GDM1 (cell line): ENCODE measurements at places on chromosomes 16 and 17.

DNA sequence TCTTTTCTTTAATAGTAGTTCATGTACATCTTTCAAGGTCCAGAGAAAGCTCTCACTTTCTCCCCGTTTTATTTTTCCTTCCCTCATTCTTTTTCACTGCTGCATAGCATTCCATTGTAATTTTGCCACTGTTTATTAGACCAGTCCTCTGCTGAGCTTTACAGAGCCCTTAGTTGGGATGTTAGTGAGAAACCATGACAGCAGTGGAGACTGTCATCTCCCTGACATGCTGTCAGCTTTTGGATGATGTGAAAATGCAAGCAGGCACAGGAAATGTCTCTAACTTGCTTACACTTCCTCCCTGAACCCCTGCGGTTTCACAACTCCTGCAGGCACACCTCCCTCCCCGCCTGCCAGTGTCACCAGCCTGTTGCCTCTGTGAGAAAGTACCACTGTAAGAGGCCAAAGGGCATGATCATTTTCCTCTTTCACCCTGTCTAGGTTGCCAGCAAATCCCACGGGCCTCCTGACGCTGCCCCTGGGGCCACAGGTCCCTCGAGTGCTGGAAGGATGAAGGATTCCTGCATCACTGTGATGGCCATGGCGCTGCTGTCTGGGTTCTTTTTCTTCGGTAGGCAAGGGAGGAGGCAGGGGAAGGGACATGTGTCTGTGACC, at the start of gene ITGAL:
Gene ITGAL (plus strand): TSS at position 415 of the 615 bp plus-strand sequence. CDS start 96 bp downstream, at position 511.
- DNase-seq, result peak; percentile 80

GRCh38 chr16:69830534-69831211, 68.5 kb downstream of the WWP2 start:
- no peak for DNase-seq

DNA sequence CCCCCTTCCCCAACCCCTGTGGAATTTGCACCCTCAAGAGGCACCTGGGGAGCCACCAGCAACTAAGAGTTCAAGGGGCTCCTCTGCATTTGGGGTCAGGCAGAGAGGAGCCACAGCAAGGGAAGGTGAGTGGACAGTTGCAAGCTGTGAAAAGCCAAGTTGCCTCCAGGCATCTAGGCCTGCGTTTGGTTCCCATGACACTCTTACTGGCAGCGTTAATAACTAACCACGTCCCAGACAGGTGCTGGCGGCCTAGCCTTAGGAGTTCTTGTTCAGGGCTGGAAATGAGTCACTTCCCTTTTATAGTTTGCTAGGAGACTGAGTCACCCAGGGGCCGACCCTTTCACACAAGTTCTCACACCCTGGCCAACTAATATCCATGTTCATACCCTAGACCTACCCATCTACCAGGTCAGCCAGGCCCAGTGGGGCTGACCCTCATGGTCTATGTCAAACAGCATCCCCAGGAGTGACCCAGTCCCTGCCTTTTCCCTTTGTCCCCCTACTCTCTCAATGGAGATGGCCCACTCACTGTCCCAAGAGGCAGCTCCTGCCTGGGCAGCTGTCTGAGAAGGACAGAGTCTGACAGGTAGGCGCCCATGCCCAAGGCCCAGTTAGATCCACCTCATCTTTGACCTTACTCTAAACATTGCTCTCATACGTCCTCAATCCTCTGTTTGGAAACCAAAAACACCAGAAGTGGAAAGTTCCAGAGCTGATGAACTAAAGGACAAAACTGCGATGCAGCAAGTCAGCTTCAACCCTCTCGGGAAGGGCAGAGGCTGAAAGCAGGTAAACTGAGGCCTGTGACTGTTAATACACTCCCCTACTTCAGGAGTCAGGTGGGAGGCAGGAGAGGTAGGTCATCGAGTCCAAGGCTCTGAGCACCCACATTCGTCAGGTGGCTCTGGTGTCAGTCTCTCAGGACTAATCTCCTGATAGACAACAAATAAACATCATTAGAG, 300.6 kb downstream of the SOX9 start:
- DNase-seq, result peak; percentile 41

GRCh38 chr17:65190467-65191097, 53.4 kb downstream of the RGS9 start:
- DNase-seq, result no peak

GRCh38 chr16:58960484-58960883, 226.4 kb upstream of the GOT2 start:
- no peak for DNase-seq

GRCh38 chr16:84692451-84693214, 7.2 kb upstream of the USP10 start:
- DNase-seq, result no peak

DNA sequence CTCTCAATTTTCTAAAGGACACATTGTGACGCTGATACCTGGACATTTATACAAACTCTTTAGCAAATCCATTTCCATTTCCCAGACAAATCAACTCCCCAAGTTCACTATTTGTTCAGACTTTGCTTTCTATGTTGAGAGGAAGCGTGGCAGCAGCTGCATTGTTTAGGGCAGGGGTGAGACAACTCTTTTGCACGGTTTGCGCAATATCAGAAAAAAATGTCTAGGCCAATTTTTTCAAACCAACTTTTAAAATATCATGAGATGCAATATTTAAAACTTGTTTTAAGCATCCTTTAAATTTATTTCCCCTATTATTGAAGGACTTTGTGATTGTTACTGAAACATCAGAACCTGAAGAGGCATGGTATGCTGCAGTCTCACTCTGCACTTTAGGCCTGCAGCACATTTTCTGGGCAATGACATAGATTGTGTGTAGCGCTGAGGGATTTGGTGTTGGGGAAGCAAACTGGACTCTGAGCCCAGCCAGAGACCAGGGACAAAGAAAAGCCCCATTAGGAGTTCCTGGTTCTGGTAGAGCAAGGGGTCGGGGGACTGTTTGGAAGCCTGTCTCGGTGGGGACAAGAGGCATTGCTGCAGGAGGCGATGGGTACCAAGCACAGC, 6.4 kb upstream of the CCDC182 start:
- no peak for DNase-seq

DNA sequence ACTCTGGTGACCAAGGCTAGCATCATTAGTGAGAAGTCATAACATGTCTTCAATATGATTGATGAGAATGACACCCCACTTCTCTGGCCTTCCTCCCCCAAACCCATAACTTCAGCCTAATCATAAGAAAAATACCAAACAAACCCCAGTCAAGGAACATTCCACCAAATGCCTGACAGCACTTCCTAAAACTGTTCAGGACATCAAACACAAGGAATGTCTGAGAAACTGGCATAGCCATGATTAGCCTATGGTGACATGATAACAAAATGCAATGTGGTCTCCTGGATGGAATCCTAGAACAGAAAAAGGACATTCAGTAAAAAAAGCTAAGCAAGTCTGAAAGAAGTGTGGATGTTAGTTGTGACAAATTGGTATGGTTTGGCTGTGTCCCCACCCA, 24.7 kb upstream of the TBX4 start:
- DNase-seq, result no peak

DNA sequence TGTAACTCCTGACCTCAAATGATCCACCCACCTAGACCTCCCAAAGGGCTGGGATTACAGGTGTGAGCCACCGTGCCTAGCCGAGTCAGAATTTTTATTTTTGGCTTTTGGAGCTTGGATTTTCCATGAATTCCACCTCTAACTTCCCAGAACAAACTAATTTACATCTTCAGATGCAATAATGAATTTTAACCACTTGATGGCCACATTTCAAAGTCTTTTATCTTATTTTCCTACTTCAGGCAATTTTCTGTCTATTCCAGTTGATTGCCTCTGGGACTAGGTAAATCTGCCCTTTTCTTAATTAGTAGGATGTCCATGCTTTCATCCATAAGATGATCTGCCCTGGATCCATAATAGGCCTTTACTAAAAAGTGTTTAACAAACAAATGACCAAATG, 156.4 kb upstream of the ANKFN1 start:
- no peak for DNase-seq

DNA sequence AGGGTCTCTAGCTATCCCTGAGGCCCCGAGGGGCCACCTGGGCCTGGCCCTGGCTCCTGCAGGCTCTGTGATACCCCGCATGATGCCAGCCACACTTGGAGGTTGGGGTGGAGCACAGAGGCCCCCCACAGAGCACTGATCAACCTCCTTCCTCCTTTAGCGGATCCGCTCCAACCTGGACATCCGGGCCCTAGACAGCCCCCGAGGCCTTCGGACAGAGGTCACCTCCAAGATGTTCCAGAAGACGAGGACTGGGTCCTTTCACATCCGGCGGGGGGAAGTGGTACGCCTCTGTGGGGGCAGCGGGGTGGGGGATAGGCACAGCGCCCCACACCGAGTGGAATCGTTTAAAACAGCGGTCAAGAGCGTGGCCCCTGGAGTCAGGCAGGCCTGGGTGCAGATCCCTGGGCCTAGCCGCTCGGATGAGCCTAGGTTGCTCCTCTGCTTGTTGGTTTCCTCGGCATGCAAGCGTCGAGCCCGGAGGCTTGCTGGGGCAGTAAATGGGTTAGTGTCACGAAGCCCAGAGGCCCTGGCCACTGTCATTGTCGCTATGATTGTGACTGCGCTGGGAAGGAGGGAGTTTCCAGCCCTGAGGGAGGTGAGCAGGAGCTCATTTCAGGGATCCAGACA, 9.9 kb downstream of the ITGB4 start:
- no peak for DNase-seq

DNA sequence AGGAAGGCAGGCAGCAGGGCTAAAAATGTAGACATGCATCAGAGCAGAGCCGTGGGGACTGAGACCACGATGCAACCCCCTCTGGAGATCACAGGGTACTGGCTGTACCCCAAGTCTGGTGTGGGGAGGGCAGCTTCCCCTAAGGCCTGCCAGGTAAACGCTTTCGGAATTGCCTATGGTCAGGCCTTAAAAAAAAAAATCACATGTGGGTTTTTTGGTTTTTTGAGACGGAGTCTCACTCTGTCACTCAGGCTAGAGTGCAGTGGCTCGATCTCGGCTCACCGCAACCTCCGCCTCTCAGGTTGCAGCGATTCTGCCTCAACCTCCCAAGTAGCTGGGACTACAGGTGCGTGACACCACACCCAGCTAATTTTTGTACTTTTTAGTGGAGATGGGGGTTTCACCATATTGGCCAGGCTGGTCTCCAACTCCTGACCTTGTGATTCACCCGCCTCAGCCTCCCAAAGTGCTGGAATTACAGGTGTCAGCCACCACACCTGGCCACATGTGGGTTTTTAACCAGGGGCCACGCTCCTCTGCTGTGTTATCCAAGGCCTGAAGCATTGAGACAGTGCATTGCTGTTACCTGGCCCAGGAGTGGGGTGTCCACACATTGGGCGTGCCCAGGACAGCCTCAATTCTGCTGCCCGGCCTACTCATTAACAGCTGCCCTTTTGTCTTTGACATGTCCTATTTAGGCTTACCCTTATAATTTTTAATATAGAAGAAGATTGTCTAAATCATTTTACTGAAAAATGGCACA, 50.4 kb downstream of the LITAF start:
- DNase-seq, result no peak

DNA sequence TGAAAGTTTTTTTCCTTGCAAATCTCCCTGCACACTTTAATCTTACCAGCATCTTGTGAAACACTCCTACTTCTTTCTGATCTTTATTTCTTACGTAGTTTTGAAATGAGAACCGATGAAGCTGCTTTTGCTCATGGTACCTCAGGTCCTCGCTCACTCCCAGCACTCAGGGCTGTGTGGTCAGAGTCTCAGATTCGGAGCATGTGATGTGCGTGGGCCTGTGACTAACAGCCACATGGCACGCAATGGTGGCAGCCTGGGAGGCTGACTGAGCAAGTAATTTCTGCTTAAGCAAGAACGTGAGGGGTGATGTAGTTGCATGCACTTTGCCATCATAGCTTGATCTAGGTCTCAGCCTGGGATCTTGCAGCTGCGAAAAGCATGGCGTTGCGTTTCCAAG, 624.3 kb downstream of the MAF start:
- no peak for DNase-seq

- DNase-seq, result no peak
Observed at GRCh38 chr17:34443619-34444469, 80.8 kb upstream of the CCL1 start.

DNA sequence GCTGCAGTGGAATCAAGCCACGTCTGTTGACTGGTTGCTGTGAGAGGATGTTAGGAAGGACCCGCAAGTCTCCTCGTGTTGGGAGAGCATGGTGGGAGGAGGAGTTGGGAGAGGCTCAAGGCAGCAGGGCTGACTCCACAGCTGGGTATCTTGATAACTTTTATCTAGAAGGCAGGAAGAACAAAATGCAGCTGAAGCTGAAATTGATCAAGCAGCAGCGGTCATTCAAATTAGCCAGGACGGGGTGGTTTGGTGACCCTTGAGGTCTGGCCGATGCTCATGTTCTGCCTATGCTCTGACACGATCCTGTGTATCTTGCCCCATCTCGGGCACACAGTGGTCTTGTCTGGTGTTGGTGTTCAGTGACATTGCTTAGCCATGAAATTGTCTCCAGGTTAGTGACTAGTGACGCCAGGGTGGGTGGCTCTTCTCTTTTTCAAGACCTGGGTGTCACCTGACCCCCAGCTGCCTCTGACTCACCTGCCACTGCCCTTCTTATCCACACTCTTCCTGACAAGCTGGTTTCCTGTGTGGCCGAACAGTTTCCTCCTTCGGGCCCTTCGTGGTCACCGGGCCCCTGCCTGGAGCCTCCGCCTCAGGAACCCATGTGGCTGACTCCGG, 19.1 kb downstream of the NPTX1 start:
- peak; percentile 67 for DNase-seq

DNA sequence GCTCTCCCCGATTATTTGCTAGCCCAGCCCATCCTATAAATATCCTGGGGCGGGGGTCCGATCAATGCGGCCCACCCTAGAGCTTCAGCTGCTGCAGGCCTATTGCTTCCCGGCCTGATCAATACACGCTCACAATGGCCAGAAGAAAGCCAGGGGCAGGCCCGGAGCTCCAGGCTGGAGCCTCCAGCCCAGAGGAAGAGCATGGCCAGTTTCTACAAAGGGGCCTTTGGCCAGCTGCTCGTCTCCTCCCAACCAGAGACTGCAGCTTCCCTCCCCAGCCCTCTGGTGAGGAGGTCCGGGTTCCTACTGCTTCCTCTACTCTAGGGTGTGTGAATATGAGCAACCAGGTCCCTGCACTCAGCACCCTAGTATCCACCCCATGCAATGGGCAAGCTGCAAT, 36.7 kb downstream of the SALL1 start:
- DNase-seq, result no peak

GRCh38 chr17:80877729-80878303, 113.8 kb upstream of the CHMP6 start:
- DNase-seq, result no peak

DNA sequence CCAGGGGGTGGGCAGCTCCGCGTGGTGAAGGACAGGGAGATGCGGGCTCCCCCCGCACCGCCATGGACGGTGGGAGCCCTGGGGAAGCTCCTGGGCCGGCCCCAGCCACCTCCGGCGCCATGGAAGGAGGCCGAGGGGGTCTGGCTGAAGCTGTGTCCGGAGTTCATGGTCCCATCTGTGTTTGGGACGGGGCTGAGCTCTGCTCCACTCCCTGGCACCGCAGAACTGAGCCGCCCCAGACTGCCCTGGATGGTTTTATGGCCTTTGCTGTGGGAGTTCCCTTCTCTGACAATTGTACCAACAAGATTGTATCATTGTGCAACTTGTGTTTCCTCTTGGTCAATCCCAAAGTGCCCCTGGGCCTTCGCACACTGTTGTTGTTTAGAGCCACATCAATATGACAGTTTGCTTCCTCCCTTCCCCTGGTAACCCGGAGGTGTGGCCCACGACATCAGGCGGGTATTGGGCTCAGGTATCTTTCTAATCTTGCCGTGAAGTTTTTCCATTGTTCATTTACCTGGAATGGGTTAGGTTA, 942 bp downstream of the KRT23 start:
- DNase-seq, result no peak

- DNase-seq, result no peak
Observed at GRCh38 chr16:50302472-50303005, 36.2 kb downstream of the ADCY7 start.

GRCh38 chr17:70813355-70813930, 644.1 kb downstream of the KCNJ2 start:
- no peak for DNase-seq
